ENCODE measurements at places on chromosomes 5 and 9.

DNA sequence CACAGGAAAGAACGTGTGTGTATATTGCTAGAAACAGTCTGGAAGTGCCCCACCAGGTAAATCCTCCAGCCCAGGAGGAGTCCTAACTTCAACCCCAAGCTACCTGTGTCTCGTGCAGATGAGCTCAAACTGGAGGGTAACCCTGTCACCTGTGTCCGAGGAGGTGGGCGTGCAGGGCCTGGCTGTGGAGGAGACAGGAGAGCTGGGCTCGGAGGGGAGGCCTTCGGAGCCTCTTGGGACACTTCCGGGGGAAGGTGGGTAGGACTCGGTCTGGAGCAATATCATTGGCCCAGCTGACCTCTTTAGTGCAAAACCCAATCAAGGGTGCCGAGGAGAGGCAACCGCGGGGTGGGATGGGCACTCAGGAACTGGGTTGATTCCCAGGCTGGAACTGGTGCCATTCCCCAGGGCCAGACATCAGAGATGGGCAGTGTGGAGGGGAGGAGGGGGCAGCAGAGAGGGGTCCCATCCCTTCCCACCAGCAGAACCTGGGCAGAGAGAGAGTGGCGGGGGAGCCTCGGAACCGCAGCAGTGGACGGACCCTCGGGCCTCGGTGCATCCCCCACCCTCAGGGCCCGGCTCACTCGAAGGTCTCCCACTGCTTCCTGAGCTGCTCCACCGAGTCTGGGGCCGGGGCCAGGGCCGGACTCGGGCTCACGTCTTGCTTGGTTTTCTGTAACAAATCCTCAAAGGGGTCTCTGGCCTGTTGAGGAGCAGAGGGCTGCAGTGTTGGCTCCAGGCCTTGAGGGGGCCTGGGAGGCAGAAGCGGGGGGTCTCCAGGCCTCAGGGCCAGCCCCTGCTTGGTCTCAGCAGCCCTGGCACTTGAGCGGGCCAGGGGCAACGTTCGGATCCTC lies 25.1 kb downstream of the CRB2 start:
- DNase-seq = no peak

DNA sequence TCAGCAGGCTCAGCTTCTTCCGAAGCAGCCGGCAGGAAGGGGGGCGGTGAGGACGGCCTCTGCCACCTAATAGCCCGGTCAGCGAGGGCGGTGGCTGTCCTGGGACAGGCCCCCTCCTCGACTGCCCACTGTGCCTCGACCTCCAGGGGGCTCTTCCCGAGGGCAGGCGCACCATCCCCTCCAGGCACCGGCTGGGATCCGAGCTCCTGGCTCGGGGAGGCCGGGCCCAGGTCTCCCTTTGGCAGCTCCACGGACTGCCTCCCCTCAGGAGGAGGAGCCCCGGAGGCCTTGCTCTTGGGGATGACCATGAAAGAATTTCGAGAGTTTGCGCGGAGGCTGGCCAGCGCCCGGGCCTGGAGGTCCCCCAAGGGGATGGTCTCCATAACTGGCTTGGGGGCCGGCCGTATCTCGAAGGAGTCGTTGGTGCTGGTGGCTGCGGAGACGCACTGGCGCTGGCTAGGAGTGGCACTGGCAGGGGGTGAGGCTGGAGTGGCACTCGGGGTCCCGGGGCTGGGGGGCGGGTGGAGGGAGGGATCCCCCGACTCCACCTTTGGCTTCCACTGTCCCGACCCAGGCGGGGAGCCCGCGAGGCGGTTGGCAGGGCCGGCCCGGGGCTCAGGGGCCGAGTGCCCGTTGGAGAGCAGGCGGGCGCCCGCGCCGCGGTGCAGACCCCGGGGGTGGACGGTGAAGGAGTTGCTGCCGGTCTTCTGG lies 975 bp downstream of the TPRN start:
- DNase-seq = no peak

DNA sequence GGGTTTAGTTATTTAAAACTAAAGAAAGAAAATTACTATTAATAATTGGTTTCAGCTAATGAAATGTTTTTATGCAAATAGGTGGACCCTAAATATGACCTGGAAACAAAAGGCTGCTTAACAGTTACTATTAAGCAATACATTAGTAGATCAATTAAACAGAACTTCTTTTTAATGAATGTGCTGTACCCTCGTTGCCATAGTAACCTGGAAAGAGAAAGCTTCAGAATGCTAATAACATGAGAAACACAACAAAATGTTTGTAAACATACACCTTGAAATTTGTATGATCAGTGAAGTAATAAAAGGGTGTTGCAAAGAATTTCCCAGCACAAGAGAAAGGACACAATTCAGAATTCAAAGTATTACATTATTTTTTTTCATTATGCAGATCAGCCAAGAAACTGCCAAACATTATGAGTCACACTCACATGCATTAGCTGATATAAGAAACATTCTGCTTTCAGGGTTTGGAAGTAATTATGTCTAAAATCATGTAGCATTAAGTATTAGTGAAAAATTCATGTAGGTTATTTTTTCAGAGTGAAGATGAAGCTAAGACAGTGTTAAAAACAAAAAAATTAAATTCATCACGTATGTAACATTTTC lies 348.3 kb downstream of the ISL1 start:
- no peak for DNase-seq

- no peak for DNase-seq
Observed at GRCh38 chr9:88710449-88710848, 175.5 kb downstream of the NXNL2 start.

DNA sequence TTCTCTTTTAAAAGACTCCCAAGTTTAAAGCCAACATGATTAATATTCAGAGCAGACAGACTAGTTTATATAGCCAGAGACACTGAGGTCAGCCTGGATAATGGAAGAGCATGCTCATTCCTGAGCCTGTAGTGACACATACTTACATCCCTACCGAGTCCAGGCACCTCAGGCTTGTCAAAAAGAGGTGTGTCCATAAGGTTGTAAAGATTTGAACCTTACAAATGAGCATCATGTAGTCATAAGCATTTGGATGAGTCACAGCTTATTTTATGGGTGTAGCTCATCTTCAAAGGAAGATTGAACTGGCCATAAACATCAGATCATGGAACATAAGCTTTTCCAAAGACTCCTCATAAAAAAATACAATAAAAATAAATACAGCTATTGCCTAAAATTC lies 333.5 kb downstream of the EFNA5 start:
- no peak for DNase-seq

DNA sequence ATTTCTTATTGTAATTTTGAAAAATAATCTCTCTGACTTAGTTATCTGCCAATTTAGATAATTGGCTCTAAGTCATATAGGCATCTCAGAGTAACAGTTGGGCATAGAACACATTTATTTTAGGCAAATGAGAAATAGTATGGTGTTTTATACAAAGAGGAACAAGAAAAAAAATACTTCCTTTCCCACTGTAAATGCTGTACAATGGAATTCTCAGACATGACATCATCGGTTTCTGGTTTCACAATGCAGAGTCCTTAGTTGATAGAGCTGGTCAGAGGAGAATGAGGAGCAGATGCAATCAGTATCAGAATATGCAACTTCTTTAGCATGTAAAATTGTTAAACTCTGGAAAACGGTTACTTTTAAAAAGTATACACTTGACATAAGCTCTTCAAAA lies 49.4 kb downstream of the PLK2 start:
- no peak for DNase-seq

DNA sequence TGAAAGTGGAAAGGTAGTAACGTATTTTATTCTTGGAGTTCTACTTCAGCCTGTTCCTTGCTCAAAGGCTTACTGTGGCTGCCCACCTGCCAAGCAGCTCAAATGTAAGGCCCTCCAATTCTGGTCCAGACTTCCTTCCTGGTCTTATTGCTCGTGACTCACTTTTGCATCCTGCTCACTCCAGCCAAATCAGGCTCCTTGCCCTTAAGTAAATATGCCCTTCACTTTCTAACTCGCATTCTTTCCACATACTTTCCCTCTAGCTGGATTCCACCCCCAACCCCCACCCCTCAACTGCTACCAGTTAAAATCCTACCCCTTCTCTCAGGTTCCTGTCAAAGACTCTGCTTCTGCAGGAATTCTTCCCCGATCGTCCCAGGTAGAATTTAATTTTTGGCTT lies 96.6 kb downstream of the GALNT10 start:
- DNase-seq = no peak
